ENCODE measurements at places on chromosomes 7 and 10.
A peak's percentile ranks its signal among the peaks of the same experiment; 100 is the strongest.

GRCh38 chr7:150322833-150323681, at the start of the genes ACTR3C and LRRC61:
TSS of gene ACTR3C (minus strand) at chr7:150323545. CDS start at chr7:150295296, 28,249 bp downstream.
TSS of gene LRRC61 (plus strand) at chr7:150323355. CDS start at chr7:150336862, 13,507 bp downstream.
- no peak for DNase-seq

DNA sequence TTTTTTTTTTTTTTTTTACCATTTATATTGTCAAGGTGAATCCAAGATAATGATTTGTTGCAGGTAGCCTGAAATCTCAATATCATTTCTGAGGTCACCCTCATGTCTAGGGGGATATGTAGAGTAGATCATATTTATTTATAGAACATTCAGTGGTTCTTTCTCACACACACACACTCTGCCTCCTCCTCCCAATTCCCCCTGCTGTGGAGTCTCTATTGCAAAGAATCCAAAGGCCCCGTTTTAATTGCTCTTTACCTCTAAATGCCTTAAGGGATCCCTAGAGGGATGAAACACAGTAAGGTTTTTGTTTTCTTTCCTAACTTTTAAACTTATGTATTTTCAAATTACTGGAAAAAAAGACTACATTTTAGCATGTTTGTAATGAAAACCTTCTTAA, 170.0 kb downstream of the PRKG1 start:
- no peak for DNase-seq

DNA sequence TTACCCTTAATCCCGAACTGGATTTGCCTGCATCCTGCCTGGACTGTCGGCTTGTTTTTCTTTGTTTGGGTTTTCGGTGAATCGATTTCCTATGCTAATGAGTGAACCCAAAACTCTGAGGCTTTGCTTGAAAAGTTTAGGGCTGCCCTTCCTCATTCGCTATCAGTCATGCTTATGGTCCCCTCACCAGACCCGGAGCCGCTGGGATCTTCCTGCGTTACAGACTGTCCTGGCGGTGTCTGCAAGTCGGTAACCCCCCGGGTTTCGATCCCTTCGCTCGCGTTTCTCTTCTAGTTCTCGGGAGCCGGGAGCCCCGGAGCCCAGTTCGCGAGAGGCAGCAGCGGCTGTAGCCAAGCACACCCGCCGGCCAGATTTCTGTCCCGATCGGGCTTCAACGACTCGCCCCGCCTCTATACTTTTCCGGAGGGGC, 2.2 kb downstream of the EMX2 start:
- DNase-seq = no peak

DNA sequence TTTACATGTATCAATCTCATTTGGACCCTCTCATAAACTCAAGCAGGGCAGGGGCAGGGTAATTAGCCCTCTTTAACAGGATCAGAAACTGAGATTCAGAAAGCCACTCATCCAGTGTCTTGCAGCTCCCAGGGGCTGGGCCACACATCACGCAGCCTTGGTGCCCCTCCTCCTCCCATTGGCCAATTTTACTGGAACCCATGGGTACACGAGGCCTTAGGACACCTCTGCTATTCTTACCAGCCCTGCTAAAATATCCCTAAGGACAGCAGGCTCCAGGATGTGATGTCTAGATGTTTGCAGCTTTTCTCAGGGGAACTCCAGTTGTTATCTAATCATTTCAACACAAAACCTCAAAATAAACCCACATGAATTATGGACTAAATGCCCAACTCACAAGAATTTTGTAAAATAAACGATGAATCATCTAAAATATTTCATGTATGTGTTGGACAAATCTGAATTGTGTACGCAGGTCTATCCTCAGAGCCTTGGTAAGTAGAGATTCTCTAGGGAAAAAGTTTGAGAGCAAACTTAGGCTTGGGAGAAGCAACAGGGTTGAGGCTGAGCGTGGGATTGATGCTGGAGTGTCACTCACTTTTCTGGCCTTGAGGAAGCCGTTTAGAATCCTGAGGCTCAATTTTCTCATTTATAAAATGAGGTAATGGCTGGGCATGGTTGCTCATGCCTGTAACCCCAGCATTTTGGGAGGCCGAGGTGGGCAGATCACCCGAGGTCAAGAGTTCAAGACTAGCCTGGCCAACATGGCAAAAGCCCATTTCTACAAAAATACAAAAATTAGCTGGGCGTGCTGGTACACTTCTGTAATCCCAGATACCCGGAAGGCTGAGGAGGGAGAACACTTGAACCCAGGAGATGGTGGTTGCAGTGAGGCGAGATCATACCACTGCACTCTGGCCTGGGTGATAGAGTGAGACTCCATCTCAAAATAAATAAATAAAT, 69.7 kb upstream of the TNS3 start:
- DNase-seq = no peak

DNA sequence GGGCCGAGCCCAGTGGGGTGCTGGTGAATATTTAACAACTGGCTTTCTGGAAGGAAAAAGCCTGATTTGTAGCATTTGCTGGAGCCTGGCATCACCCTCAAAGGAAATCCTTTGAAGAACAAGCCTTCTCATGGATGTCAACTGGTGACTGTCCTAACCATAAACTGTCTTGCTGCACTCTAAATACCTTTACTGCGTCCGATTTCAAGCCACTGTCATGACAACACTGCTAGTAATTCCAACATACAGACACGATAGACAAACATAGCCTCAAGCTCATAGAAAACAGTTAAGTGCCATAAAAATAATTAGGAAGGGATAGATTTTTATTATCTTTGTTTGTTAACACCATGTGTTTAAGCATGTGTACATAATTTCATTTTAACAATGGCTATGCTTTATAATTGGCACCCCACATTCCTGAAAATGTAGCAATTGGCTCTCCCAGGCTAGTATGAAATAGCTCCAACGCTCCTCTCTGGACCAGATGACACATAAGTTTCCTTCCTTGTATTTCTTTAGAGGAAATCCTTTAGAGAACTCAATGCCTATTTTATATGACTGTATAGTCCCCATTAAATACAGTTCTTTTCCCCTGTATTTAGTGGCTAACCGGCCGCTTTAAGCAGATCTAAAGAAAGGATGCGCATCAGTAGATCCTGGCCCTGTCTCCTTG, 273.4 kb downstream of the PRPF18 start:
- no peak for DNase-seq

DNA sequence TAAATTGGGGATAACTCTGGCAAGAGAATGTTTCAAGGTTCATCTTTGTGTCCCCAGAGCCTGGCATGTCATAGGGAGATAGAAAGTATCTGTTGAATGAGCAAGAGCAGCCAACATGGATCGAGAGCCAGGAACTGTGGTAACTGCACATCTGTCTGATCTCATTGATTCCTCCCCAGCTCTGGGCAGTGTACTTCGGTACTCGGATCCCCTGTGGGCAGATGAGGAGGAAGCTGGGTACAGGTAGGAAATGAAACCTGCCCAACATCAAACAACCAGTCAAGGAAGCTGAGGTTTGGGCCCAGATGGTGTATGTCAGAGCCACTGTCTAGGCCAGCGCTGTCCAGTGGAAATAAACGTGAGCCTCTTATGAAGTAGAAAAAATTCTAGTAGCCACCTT, 76.4 kb downstream of the GRK5 start:
- DNase-seq = no peak

- no peak for DNase-seq
Measured at GRCh38 chr7:44291066-44291732, 34.2 kb downstream of the CAMK2B start.

GRCh38 chr7:115721293-115722217, 309.0 kb downstream of the TFEC start:
- DNase-seq = no peak

- DNase-seq = peak; percentile 52
Measured at GRCh38 chr7:41881331-41882130, 178.6 kb upstream of the INHBA start.

DNA sequence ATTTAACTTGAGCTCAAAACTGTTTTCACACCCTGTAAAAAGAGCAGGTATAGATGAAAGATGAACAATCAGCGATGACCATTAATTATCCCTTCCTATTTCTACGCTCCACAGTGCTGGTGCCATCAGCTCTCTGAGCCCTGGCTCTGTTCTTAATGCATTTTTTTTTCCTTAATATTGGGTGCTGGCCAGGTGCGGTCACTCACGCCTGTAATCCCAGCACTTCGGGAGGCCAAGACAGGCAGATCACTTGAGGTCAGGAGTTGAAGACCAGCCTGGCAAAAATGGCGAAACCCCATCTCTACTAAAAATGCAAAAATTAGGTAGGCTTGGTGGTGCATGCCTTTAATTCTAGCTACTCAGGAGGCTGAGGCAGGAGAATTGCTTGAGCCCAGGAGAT, 4.2 kb downstream of the STEAP4 start:
- DNase-seq = no peak

Measured in GM12892 (cell line).